Stimulated activated CD4-positive, alpha-beta T cell treated with anti-CD3 and anti-CD28 coated beads, Interleukin-12 subunit alpha, Interleukin-12 subunit beta, amount 100 ng/mL, for 48 hours (primary cell): ENCODE measurements at places on chromosomes 11 and 22.

DNA sequence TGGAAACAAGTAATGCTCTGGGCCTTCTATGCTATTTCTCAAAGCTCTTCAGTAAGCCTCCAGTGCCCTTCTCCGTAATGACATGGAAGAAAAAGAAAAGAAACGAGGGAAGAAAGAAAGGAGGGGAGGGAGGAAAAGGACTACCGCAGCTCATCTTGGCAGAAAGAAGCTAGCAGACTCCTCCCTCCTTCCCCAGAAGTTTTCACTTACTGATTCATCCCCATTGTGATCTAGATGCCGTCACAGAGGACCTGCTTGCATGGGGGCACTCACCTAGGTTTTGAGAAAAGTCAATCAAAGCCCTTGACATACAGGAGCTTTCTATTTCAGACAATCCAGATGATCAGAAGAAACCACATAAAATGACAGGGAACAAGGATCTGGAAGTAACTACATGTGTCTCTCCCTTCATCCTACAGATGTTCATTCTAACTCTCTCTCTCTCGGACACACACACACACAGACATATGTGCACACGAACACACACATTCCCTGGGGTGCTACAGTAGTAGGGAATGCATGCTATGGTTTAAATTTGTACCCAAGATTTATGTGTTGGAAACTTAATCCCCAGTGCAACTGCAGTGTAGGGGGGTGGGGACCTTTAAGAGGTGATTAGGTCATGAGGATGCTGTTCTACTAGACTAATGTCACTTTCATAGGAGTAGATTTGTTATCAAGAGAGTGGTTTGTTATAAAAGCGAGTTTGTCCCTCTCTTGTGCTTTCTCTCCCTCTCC, 37.6 kb upstream of the RCN1 start:
- no peak for DNase-seq

GRCh38 chr11:128052912-128053641, 534.3 kb downstream of the ETS1 start:
- DNase-seq, result no peak

- DNase-seq, result no peak
These were observed 142.6 kb downstream of the BRD1 start for GRCh38 chr22:49685116-49685515.

GRCh38 chr11:118911880-118912741, 13.6 kb downstream of the BCL9L start:
- DNase-seq, result peak; percentile 73

- no peak for DNase-seq
These were observed 96.7 kb upstream of the CD44 start for GRCh38 chr11:35042224-35042623.

DNA sequence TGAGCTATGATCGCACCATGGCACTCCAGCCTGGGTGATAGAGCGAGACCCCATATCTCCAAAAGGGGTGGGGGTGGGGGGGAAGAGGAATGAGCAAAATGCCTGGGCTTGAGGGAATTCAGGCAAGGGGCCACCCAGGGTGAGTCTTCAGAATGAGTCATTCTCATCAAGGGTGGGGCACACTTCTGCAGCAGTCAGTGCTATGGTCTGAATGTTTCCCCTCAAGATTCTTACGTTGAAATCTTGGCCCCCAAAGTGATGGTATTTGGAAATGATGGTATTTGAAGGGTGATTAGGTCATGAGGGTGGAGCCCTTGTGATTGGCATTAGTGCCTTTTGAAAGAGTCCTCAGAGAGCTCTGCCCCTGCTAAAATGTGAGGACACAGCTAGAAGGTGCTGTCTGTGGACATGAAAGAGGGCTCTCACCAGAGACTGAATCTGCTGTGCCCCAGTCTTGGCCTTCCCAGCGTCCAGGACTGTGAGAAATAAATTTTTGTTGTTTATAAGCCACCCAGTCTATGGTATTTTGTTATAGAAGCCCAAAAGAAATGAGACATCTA, 86.4 kb upstream of the THY1 start:
- DNase-seq, result no peak
